ENCODE measurements at places on chromosomes 2 and 18.

DNA sequence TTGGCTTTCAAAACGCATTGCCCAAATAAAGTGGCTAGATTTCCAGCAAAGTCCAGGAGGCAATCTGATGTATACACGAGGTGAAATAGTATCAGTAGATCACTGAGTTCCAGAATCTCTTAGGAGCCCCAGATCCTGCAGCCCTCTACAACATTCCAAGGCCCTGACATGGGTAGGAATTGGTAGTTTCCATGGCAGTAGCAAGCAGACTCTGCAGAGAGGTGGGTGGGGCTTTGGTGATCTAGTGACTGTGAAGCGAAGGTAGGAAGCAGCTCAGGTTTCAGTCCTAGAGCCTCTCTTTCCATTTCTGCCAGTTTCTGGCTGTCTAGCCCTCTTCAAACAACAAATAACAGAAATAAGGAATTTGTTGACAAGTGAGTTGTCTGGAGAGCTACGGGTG is 13.8 kb upstream of the SGPP2 start:
- DNase-seq: no peak

GRCh38 chr2:203379156-203379555 is 51.0 kb downstream of the ABI2 start:
- DNase-seq: no peak

DNA sequence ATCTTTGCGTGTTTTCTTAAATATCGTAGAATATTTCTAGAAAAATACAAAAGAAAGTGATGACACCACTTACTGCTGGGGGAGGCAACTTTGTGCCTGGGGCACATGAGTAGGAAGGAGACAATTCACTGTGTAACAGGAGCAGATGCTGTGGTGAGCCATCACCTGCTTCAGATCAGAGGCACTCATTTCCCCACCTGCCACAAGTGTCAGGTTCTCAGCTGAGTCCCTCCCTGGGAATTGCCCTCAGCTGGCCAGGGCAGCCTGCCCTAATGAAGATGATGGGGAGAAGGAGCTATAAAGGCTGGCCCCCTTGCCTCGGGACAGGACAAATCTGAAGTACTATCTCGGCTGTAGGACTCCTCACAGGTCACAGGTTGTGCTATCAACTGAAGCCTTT is 322.8 kb downstream of the STK39 start:
- DNase-seq: no peak

DNA sequence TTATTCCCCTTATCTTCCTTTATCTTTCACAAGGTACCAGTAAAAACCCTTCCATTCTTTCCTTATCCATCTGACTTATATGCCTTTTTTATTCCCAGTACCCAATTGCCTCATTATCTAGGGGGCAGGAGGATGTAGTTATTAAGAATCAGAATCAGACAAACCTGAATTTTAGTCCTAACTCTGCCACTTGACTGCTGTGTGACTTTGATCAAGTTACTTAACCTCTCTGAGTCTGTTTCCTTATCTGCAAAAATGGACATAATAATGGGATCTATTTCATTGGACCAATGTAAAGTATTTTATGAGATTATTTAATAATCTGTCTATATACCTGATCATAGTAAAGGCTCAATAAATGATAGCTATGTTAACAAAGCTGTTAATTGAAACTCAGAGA is 59.6 kb upstream of the SIX3 start:
- DNase-seq: no peak

DNA sequence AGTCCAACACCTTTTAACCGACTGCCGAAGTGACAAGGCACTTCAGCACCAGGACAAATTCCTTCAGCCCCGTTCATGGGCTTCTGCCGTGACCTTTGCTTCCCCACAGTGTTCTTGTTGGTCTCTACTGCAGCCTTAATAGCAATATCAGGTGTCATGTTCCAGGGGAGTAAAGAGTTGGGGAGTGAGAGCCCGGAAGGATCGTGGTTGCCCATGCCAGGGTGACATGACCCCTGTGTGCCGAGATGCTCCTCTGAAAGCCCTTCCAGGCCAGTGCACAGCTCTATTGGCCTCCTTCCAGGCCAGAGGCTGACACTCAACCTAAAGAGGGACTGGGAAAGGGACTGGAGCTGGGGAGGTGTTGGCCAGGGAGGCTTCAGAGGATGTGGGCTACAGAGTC is 279.2 kb downstream of the CYRIA start:
- no peak for DNase-seq

GRCh38 chr2:98445177-98445682 is 572 bp downstream of the INPP4A start:
- DNase-seq: no peak

GRCh38 chr2:29165362-29166241 is 50.4 kb downstream of the CLIP4 start:
- DNase-seq: no peak

GRCh38 chr2:49804111-49804510 is 649.8 kb upstream of the FSHR start:
- no peak for DNase-seq

- no peak for DNase-seq
Observed at GRCh38 chr2:68127358-68128242, 30.1 kb upstream of the PNO1 start.

DNA sequence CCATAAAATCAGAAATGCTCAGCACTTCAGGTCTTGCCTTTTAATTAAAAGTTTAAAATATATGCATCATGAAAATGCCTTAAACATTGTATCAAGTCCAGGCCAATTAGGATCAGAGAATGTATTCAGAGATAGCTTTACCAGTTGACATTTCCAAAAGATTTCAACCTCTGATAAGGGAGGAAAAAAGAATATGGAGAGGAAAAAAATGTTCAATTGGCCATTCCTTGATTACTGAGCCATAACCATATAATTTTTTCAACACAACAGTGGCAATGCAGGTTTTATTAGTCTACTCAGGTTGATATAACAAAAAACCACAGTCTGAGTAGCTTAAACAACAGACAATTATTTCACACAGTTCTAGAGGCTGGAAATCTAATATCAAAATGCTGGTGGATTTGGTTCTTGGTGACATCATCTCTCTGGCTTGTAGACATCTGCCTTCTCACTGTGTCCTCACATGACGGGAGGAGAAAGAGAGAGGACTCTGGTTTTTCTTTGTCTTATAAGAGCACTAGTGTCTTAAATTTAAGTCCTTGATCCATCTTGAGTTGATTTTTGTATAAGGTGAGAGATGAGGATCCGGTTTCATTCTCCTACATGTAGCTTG is 111.9 kb downstream of the IRS1 start:
- DNase-seq: no peak

GRCh38 chr18:5395860-5396448 is 100.4 kb upstream of the ZBTB14 start:
- no peak for DNase-seq

DNA sequence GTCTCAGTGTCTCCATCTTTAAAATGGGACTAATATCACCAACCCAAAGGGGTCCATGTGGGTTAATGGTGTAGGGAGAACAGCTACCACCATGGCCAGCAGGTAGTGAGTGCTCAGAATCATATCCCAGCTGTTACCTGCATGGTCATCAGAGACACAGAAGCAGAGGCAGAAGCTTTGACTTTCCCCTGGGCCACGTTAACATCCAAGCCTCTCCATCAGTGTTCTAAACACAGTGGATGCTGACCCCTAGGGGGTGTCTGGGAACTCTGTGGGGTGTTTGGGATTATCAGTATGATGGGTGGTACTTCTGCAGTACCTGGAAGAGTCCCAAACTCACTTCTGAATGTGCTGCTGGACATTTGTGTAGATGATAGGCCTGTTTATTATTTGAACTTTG is 93.6 kb downstream of the GYPC start:
- no peak for DNase-seq

DNA sequence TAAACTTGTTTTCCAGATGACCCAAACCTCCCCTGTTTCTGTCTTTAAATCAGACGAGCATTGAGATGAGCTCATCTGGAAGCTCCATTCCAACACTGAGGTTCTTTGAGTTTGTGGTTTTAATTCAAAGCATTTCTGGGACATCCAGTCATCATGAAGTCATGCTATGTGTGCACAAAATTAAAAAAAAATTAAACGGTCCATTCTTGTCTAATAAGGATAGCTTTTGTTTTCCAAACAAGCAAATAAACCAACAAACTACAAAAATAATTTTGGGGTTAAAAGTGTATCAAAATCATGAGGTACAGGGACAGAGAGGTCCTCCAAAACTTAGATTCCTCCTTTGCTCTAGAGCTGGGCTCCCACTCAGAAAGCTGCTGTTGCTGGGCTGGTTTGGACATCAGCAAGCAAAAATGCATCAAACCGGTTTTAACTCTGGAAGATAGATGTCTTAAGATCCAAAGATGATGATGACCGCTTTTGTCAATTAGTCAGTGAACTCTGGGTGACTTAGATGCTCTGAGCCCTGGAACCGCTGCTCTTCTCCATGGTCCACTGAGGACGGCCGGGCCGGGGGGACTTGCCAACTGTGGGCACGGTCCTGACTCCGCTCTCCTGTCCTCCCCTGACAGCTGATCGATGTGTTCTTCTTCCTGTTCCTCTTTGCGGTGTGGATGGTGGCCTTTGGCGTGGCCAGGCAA is 65.4 kb downstream of the TRPM8 start:
- no peak for DNase-seq

DNA sequence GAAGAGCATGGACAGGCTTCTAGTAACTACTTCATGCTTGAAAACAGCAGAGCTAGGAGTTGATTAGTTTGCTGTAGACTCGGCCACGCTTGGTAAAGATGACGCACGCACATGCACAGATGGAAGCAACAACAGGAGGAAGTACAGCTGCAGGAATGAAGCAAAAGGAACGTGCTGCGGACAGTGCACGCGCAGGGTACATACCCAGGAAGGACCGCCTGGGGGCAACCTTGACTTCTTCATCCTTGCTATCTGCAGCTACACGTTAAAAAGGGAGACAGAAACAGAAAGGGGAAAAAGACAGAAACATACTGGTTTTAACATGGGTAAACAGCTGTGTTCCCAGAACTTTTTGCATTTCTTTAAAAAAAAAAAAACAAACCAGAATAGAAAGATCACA is 17.7 kb downstream of the SLC66A2 start:
- DNase-seq: no peak

DNA sequence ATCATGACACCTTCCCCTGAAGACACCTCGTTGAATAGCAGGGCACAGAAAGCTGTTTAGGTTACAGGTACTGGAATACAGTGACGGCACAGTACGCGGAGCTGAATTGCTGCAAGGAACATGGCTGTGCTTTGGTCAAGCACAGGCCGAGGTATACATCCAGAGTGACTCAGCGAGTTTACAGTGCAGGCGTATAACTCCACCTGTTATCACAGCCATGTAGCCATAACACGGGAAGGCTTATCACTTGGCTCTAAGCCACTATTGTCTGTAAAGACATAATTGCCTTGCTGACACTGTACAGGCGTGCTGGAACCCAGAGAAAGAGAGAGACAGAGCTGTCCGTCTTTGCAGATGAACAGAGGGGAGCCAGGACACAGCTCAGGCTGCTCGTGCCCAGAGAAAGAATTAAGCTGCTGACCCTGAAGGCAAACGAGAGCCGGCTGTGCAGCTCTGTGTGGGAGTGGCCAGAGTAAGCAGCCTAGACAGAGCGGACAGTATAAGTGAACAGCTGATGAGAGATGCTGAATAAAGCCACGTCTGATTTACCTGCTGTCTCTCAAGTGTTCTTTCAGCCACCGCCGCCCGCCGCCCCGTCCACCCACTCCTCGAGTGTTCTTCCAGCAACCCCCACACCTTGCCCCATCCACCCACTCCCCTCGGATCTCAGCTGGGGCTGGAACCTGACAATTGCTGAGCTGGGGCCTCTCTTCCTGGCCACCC is 87.3 kb upstream of the PPP1CB start:
- DNase-seq: no peak

DNA sequence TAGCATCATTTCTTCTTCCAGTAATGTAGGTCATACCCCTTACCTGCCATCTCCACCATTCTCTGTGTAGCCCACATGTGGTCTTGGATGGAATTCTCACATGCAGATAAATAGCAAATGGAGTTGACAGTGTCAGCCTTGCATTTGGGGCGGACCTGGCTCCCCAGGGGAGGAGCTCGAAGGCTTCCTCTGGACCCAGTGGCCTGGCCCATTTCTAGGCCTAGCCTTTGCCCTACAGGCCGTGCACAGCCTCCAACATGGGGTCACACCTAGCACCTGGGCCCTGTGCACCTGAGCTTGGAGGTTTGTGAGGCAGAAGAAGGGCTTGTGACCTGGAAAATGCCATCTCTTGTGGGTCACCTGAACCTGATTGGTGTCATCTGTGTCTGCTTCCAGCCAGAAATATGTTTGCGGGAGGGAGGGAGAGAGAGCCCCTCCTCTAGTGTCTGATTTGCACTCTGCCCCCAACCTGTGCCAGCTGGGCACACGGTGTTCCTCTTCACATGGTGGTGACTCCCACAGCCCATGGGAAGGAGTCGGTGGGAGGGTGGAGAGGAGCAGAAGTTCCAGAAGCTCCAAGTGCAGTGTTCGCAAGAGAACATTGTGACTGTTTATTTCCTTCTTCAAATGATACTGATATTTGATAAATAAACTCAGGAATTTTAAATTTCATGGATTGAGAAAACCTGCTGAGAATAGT is 33.0 kb downstream of the ITGB1BP1 start:
- no peak for DNase-seq

GRCh38 chr2:110992886-110993285 is 127.8 kb upstream of the BCL2L11 start:
- no peak for DNase-seq

GRCh38 chr2:62586981-62587380 is 81.0 kb upstream of the TMEM17 start:
- DNase-seq: no peak

- DNase-seq: no peak
Observed at GRCh38 chr2:112032224-112032586, 22.9 kb upstream of the TMEM87B start.

- no peak for DNase-seq
Observed at GRCh38 chr2:98910349-98911125, 25.5 kb downstream of the CRACDL start.

GRCh38 chr2:43387092-43388062 is 161.0 kb upstream of the ZFP36L2 start:
- no peak for DNase-seq

- DNase-seq: no peak
Observed at GRCh38 chr2:54789878-54790277, 66.4 kb downstream of the EML6 start.

GRCh38 chr2:119449521-119449920 is 17.9 kb downstream of the TMEM37 start:
- DNase-seq: no peak

- DNase-seq: no peak
Observed at GRCh38 chr2:96772903-96773671, 12.4 kb downstream of the CNNM4 start.

GRCh38 chr2:108969856-108970255 is 19.2 kb downstream of the EDAR start:
- DNase-seq: no peak

All from thoracic aorta (tissue), 2 donors.